DMS 273 treated with DMSO at 0.1 percent for 48 hours (cell line): ENCODE measurements at places on chromosomes 13 and 19.

DNA sequence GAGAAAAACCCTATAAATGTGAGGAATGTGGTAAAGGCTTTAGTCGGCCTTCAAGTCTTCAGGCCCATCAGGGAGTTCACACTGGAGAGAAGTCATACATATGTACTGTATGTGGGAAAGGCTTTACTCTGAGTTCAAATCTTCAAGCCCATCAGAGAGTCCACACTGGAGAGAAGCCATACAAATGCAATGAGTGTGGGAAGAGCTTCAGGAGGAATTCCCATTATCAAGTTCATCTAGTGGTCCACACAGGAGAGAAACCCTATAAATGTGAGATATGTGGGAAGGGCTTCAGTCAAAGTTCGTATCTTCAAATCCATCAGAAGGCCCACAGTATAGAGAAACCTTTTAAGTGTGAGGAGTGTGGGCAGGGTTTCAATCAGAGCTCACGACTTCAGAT lies 11.7 kb downstream of the ZNF226 start:
- DNase-seq = no peak

- no peak for DNase-seq
These were observed 13.2 kb downstream of the ING1 start for GRCh38 chr13:110726726-110727125.

GRCh38 chr13:30757026-30757742 lies 21.8 kb downstream of the ALOX5AP start:
- no peak for DNase-seq

DNA sequence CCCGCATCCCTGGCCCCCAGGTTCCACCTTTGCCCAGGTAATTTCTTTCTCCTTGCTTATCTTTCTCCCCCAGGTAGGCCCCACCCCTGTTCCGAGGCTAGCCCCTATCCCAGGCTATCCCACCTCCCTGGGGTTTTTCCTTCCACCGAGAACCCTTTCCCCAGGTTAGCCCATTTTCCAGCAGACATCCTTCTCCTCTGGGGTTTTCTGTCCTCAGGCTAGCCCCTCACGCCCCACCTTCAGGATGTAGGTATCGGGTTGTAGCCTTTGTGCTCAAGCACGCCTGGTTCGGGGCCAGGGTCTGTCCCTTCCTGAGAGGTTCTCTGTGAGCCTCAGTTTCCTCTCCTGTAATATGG lies 837 bp downstream of the FSD1 start:
- no peak for DNase-seq

DNA sequence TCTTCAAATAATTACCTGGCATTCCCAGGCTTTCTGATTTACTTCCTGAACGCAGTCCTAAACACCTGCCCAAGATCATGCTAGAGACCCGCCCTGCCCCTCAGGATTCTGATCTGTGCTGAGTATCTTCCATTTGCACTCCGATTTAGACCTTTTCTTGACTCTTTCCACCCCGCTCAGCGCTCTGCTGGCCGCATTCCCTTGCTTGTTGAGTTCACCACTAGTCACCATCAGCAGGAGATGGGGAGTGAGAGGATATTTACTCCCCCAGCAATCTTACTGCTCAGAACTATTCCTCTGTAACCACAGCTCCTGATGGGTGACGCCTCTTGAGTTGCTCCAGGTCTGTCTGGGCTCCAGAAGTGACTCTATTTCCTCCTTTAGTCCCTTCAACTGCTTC lies 419.4 kb upstream of the MIR17HG start:
- DNase-seq = no peak

GRCh38 chr13:44415815-44416214 lies 42.2 kb downstream of the SERP2 start:
- DNase-seq = no peak

DNA sequence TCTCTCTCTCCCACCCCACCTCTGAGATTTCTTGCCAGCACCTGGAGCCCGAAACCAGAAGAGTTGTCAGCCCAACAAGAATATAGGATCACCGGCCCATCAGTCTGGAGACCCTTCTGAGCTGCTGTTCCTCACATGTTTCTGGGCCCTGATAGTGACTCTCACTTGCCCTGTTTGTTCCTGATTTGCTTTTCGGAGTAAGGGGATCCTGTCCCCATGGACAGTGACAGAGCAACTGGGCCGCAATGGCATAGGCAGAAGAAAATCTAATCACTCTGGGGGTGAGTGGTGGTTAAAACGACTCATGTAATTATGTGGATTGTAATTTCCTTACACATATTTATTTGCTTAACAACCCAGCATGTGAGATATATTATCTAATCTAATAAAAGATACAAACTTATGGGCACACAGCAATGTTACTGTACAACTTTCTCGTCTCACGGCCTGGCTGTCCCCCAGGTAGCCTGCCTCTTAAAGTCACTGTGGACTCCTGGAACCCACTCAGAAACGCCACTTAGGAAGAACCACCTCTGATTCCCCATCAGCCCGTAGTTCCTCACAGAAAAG lies 663 bp upstream of the SMAD9 start:
- DNase-seq = no peak

GRCh38 chr19:31906111-31906871 lies 439.1 kb upstream of the ZNF507 start:
- DNase-seq = no peak

DNA sequence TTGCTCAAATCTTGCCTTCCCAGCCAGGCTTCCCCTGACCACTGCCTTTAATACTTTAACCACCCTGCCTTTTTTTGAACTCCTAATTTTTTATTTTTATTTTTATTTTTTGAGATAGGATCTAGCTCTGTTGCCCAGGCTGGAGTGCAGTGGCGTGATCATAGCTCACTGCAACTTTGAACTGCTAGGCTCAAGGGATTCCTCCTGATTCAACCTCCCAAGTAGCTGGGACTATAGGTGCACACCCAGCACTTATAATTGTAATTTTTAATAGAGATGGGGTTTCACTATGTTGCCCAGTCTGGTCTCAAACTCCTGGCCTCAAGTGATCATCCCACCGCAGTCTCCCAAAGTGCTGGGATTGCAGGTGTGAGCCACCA lies 21.7 kb upstream of the FBXO27 start:
- DNase-seq = no peak

GRCh38 chr13:109778102-109778542 lies 8.3 kb downstream of the IRS2 start:
- DNase-seq = no peak

GRCh38 chr19:18053576-18054219 lies 33.0 kb downstream of the IL12RB1 start:
- no peak for DNase-seq

DNA sequence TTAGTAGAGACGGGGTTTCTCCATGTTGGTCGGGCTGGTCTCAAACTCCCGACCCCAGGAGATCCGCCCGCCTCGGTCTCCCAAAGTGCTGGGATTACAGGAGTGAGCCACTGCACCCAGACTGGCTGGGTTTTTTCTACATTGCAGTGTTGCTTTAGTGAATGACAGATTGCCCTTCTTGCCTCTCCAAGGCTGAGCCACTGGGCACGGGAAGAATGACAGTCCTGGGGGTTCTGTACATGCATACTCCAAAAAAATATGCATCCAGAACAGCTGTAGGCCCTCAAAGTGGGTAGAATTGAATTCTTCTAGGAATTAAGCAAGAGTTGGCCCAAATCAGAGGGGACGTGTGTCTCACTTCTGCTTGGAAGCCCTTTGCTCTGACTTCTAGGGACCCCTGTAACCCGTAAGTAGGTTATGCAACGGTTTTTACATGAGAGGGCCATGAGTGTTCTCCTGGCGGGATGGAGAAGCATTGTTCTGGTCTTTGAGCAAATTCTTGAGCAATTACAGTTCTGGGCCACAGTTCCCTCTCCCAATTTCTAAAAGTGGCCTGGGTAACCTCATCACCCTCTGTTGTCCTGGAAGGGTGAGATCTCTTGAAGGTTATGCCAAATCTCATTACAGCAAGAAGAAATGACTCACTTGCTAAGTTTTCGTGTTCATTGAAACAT lies 3.6 kb downstream of the ACTN4 start:
- DNase-seq = no peak

DNA sequence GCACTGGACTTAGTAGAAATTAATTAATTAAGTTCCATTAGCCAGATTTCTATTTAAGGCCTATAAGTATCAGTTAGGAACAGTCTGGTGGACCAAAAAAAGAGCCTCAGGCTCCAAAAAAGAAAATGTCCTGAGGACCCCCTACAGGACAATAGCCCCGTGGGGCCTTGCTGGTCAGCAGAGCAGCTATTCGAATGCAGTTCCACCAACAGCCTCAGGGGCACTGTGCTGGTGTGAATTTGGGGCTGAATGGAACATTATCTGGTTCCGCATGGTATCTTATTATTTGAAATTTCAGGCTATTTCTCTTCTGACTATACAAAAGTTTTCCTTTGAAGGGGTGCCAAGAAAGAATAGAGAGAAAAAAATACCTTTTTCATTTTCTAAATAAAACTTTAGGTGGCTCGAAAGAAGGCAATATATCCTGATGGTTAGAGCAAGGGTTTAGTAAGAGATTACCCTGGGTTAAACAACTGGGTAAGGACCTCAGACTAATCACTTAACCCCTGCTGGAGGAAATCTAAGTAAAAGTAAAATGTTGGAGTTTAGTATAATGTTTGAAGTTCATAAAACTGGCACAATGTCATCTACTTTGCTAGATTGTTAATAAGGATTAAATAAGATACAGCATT lies 147.2 kb downstream of the MIPEP start:
- DNase-seq = no peak

- DNase-seq = no peak
These were observed 243.6 kb upstream of the CSNK1A1L start for GRCh38 chr13:37348916-37349643.

- DNase-seq = no peak
These were observed 9.9 kb upstream of the ZNF536 start for GRCh38 chr19:30362156-30362754.
